Stimulated activated CD4-positive, alpha-beta T cell treated with anti-CD3 and anti-CD28 coated beads, TNF-alpha, amount 100 ng/mL, for 4 hours (primary cell): ENCODE measurements at places on chromosomes 1 and 21.

GRCh38 chr1:6634371-6635052 lies 9.8 kb downstream of the THAP3 start:
- no peak for DNase-seq

GRCh38 chr1:28737307-28738132 lies 780 bp downstream of the YTHDF2 start:
- DNase-seq: peak; percentile 37

GRCh38 chr21:38349111-38349746 lies 92.4 kb downstream of the KCNJ15 start:
- no peak for DNase-seq

DNA sequence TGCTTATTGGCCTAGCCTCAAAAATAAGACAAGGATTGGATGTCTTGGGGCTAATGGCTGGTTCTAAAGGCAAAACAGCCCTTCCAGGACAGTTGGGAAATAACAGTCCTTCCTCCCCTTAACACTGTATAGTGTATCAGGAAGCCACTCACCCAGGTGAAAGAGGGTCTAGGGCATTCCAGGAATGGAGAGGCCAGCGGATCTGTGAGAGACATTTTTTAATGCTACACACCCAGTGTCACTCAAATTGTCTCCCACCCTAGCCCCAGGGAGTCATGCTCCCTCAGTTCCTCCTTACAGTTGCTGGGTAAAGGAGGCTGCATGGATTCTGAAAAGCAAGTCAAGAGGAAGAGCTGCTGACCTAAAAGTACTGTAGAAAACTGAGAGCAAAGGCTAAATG lies 24.1 kb upstream of the EXO1 start:
- no peak for DNase-seq

DNA sequence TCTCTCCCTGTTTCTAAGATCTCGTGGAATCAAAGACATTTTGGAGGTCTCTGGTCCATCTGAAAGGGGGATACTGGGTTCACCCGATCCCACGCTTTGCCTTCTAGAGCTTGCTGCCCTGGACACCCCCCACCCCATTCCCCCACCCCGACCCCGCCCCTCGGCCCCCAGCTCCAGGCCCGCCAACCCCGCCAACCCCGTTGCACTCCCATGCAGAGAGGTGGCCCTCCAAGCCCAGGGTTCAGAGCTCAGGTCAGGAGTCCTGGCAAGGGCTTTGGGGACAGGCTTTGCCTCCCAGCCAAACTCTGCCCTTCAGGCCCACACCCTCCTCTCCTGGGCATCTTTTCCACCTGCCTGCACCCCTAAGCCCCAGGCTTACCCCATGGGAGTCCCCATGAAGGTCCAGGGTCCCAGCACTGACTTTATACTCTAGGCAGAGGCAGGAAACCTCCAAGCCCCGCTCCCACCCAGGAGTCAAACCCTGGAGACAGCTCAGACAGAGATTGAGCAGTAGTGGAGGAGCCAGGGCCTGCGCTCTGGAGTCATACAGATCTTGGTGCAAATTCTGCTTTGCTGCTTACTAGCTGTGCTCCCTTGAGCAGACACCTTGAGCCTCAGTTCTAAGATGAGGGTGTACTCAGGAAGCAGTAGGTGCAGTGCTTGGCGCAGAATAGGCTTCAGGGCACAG lies 155.9 kb downstream of the FOXD2 start:
- DNase-seq: no peak

DNA sequence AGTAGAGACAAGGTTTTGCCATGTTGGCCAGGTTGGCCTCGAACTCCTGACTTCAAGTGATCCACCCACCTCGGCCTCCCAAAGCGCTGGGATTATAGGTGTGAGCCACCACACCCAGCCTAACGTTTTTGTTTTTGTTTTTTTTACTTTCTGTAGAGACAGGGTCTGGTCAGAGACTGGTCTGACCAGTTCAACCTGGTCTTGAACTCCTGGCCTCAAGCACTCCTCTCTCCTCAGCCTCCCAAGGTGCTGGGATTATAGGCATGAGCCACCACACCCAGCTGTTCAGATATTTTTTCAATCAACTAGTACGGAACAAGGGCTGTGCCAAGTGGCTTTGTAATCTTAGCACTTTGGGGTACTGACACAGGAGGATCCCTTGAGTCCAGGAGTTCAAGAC lies 209.5 kb downstream of the RERE start:
- DNase-seq: no peak

DNA sequence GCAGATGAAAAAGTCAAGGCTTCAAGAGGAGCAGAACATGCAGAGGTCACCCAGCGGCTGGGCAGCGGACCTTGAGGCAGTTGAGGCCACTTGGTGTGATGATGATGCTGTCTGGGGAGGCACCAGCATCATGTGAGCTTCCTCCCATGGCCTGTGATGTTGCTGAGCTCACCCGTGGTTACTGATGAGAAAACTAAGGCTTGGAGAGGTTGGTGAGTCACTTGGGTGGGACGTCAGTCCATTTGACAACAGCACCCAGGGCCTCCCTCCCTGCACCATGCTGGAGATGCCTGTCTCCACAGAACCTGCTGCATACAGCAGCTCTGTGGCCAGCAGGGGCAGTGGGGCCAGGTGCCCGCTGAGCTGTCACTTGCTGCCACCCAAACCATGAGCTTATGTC lies 146.8 kb downstream of the NPHP4 start:
- no peak for DNase-seq

GRCh38 chr21:32918478-32919120 lies 107.1 kb upstream of the OLIG2 start:
- DNase-seq: no peak

GRCh38 chr1:101645810-101646209 lies 350.9 kb downstream of the OLFM3 start:
- DNase-seq: no peak

GRCh38 chr1:25503551-25504426 lies 39.6 kb upstream of the LDLRAP1 start:
- peak; percentile 48 for DNase-seq

DNA sequence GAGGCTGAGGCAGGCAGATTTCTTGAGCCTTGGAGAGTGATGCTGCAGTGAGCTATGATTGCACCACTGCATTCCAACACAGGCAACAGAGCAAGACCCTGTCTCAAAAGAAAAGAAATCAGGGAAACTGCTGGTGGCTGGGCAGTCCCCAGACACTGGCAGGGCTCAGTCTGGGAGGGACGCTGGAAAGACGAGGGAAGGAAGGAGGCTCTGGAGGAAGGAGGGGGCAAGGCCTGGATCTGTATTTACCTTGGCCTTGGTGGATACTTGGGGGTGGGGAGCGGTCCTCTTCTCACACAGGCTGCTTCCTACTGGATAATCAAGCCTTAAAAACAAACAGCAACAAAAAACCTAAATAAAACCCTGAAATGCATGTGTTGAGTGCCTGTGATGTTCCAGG lies 24.4 kb downstream of the KCNQ4 start:
- DNase-seq: no peak

DNA sequence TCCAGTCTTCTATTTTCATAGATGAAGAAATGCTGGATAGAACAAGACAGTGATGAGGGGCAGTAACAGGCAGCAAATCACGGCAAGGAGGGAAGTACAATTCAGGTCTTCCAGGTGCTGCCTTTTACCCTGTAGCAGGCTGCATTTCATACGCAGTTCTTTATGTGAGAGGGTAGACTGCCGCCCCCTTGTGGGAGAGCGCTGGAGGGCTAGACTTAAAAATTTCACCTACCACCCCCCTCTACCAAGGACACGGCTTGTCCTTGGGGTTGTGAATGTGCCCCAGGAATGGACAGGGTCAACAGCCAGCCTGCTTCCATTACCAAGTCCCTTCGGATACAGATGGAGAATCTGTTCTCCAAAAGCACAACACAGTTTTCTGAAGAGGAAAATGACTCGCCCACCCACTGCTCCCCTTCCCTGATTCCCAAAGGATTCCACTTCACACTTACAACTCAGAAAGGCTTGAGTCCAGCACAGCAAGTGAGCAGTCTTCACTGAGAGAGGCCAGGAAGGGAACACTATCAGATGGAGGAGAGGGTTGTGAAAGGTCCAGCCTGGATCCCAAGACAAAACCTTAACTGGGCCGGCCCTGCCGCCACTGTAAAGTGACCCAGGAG lies 7.4 kb downstream of the WDR77 start:
- peak; percentile 45 for DNase-seq

GRCh38 chr1:43582162-43582566 lies 51.5 kb downstream of the PTPRF start:
- no peak for DNase-seq

GRCh38 chr21:43622796-43623195 lies 36.5 kb downstream of the HSF2BP start:
- DNase-seq: no peak

GRCh38 chr1:53349968-53350852 lies 22.3 kb upstream of the LRP8 start:
- DNase-seq: no peak

GRCh38 chr1:65872301-65872700 lies 79.6 kb downstream of the PDE4B start:
- no peak for DNase-seq

DNA sequence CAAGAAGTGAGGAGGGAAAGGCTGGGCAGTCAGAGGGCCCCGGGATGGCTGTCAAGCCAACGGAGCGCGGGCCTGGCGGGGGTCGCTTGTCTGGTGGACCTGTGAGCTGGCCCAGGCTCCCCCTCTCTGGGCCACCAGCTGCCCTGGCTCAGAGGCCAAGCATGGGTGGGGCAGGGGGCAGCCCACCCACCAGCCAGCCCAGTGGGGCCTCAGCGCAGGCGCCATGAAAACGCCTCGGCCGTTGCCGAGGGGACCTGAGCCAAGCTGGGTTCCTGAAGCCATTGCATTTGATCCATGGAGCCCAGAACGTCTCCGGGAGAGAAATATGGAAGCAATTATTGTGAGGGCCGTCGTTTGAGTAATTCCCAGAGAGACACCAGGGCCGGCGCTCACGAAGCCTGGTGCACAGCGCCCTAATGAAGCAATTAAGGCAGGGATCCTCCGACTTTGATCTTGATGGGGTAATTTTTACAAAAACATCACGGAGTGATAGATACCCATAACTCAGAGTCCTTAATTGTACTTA lies 90.5 kb upstream of the TTC34 start:
- DNase-seq: no peak

GRCh38 chr21:16124378-16125138 lies 394.8 kb downstream of the USP25 start:
- no peak for DNase-seq

GRCh38 chr1:53377438-53377841 lies 49.6 kb upstream of the LRP8 start:
- no peak for DNase-seq

GRCh38 chr1:98051065-98051675 lies 130.3 kb upstream of the DPYD start:
- peak; percentile 53 for DNase-seq

- DNase-seq: no peak
These were observed 58.9 kb upstream of the ARTN start for GRCh38 chr1:43874716-43875115.
